ENCODE measurements at places on chromosomes 5 and 9.

GRCh38 chr5:89213573-89213972 lies 330.6 kb upstream of the MEF2C start:
- DNase-seq = no peak

GRCh38 chr9:114448706-114449105 lies 56.6 kb downstream of the WHRN start:
- no peak for DNase-seq

DNA sequence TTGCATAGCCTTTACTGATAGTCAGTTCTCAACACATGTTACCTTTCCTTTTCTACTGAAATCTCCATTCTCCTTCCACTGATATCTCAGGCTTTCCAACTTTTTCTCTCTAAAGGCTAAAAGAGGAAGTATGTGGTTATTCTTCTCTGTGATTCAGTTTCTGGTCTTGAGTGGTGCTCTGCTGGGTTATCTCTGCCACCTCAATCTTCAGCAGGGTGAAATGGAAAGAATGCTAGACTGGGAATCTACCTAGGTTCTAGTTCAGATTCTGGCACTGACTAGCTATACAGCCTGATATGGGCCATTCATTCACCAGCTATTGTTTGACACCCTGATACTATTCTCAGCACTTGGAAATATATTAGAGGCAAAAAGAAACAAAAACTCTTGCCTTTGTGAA lies 124.9 kb upstream of the GRIA1 start:
- DNase-seq = no peak

- DNase-seq = no peak
Measured at GRCh38 chr9:99197987-99198386, 23.8 kb downstream of the ALG2 start.

GRCh38 chr9:6034954-6035353 lies 19.5 kb upstream of the RANBP6 start:
- DNase-seq = no peak

GRCh38 chr5:116358911-116359418 lies 215.7 kb downstream of the SEMA6A start:
- DNase-seq = no peak

DNA sequence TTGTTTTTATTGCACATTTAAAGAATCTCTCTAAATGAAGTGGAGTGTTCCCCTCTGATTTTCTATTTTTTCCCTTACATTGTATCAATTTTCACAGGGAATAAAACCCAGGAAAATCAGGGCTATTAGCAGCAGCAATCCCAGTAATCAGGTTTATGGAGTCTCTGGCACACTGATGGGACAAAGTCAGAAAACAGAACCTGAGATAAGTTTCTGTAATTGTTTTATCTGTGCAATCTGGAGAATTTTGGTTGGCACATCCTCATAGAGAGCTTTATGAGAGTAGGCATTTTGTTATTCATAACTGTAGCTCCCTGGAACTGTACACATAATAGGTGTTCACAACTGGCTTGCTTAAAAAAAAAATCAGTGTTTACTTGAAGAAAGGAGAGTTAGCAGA lies 96.9 kb upstream of the IL6ST start:
- DNase-seq = no peak

GRCh38 chr5:71666321-71666720 lies 52.8 kb upstream of the CARTPT start:
- DNase-seq = no peak

DNA sequence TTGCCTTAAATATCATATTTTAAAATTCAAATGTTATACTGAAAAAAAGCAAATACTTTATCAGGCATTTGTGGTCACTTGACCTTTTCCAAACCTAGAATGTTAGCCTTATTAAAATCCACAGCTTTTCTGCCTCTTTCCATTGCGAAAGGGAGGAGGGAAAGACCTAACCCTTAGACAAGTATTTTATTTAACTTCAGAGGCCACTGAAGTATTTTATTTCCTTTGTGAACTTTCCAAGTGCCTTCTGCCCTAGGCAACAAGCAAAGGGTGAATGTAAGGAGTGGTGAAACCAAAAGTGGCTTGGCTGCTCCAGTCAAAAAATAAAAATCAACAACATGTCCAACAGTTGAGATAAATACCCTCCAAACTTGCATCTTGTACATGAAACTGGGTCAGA lies 376.1 kb downstream of the EFNA5 start:
- DNase-seq = no peak

All from ecto neural progenitor cell (in vitro differentiated cells).